Small intestine (tissue), 16 donors: ENCODE measurements at places on chromosomes 3 and 15. TPM values are rescaled to one million over a fixed set of nuclear protein-coding genes. Genes with fewer than 3 reads are reported as not detected.
A peak's percentile ranks its signal among the peaks of the same experiment; 100 is the strongest.

DNA sequence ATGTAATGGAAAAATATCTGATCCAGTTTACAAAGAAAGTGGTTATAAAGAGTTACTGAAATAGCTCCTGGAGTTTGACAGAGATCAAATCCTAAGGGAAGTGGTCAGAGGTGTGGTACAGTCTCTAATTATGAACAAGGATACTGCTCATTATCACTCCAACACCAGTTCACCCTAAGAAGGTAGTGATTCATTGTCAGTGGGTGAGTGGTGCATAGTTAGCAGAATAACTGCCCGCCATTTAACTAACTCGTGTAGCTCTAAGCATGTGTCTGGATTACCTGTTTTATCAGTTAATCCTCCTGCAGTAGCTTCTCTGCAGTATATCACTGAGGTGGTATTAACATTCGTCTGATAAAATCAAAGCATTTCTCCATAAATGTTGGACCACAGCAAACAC is 700.1 kb downstream of the NLGN1 start:
- DNase-seq: no peak

DNA sequence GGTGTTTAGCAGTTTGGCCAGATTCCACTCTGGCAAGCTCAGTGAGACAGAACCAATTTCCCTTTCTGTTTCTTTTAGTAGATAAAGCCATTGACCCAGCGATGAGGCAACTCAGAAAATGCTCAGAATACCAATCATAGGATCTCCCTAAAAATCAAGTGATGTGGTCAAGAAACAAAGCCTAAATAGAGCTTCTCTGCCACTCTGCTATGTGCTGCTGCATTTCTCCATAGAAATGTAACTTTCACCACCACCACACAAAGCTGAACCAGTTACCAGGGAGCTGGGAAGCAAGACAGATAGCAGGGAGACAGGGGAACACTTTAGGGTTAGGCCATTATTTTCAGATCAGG is 109.8 kb downstream of the RPL22L1 start:
- peak; percentile 52 for DNase-seq

GRCh38 chr15:87145696-87146095 is 1066.0 kb downstream of the AGBL1 start:
- no peak for DNase-seq

HHLA2 gene
- 20.5 TPM for polyA plus RNA-seq

TYRO3 gene
- 57.9 TPM for polyA plus RNA-seq
